ENCODE measurements at places on chromosomes 16 and 17. TPM values are rescaled to one million over a fixed set of nuclear protein-coding genes. Genes with fewer than 3 reads are reported as not detected.

The CSH1 gene
- not detected for total RNA-seq

The CCL4L2 gene
- not detected for total RNA-seq

The SUMO2 gene
- 90.4 TPM for total RNA-seq

The IGFBP4 gene
- total RNA-seq = 146 TPM

The TEX19 gene
- total RNA-seq = under 0.01 TPM

The NLRC3 gene
- total RNA-seq = not detected

The CCL16 gene
- not detected for total RNA-seq

The TMEM235 gene
- total RNA-seq = not detected

The ACSM2A gene
- not detected for total RNA-seq

The RASD1 gene
- total RNA-seq = 17.6 TPM

The TBC1D16 gene
- 104 TPM for total RNA-seq

The ABCC11 gene
- under 0.01 TPM for total RNA-seq

The OR1F1 gene
- not detected for total RNA-seq

The AXIN2 gene
- 1.4 TPM for total RNA-seq

The SYT17 gene
- total RNA-seq = 0.37 TPM

The NLRP1 gene
- 17.6 TPM for total RNA-seq

The C1QTNF8 gene
- not detected for total RNA-seq

The TMEM114 gene
- not detected for total RNA-seq

The CMTM1 gene
- 1.8 TPM for total RNA-seq

The WBP2 gene
- 19.5 TPM for total RNA-seq

The CENPT gene
- 27.0 TPM for total RNA-seq

The IL21R gene
- total RNA-seq = 4.7 TPM

The ZNF232 gene
- 7.2 TPM for total RNA-seq

The SNX20 gene
- total RNA-seq = not detected
